ENCODE measurements at places on chromosomes 6 and 20.

GRCh38 chr6:130164251-130164650 lies 58.5 kb downstream of the SAMD3 start:
- DNase-seq, result no peak

GRCh38 chr6:70312165-70312745 lies 9.4 kb upstream of the COL9A1 start:
- DNase-seq, result no peak

GRCh38 chr6:3752531-3753227 lies 1.2 kb upstream of the PXDC1 start:
- no peak for DNase-seq

DNA sequence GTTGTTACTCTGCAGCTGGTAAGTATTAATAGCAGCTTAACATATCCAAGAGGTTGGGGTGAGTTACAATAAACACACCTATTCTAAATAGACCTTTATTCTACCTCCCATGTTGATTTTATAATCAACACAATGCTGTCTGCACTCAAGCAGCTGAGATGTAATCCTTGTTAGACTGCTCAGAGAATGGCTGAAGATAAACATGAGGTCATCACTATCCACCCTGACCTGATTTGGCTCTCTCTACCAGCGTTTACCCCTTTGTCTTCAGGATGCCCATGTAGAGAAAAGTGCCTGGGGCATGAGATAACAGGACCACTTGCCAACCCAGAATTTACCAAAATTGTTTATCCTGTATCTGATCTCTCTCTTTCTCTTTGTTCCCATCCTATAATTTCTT lies 220.7 kb upstream of the DEFB112 start:
- DNase-seq, result no peak

GRCh38 chr20:32158943-32159660 lies 48.4 kb downstream of the PLAGL2 start:
- no peak for DNase-seq

- no peak for DNase-seq
These were observed 271.5 kb upstream of the FOXQ1 start for GRCh38 chr6:1040393-1040792.

GRCh38 chr6:40588480-40588879 lies 1.3 kb upstream of the LRFN2 start:
- no peak for DNase-seq

DNA sequence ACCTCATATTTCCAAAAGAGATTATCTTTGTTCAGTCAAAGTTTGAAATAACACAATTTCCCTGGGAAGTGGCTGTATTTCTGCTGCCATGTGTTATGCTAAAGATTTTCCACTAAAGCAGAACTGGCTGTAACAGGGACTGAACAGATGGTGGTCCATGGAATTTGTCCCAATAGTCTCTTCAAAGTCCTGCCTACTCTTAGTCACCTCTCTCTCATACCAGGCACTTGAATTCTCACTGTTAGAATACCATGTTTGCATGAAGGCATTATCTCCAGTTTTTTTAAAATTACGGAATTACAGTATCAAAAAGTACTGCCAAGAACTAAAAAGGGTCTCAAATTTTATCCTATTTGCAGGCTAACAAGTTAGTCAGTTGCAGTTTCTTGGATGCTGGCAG lies 105.0 kb upstream of the HDDC2 start:
- DNase-seq, result no peak

GRCh38 chr6:89281779-89282246 lies 33.3 kb downstream of the GABRR2 start:
- no peak for DNase-seq

GRCh38 chr6:43929511-43929910 lies 159.5 kb downstream of the VEGFA start:
- DNase-seq, result no peak

- no peak for DNase-seq
These were observed 104.2 kb upstream of the PRND start for GRCh38 chr20:4617484-4617883.

DNA sequence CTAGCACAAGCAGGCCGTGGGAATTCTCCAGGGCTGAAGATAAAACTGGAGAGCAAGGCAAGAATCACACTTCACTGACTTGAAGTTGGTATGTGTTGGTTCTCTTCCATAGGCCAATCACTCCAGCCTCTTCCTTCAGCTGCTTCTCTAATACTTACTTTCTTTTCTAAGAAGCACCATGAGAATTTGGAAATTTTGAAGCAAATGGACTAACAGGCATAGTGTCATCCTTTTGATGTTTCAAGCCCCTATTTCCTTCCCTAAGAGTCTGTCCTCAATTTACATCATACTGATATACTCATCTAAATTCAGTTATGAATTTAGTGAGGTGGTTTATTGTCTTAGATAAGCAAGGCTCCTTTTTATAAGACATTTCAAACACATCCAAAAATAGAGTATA lies 24.0 kb downstream of the SLC26A8 start:
- DNase-seq, result no peak

- no peak for DNase-seq
These were observed 138.1 kb downstream of the TFAP2A start for GRCh38 chr6:10276660-10277287.

DNA sequence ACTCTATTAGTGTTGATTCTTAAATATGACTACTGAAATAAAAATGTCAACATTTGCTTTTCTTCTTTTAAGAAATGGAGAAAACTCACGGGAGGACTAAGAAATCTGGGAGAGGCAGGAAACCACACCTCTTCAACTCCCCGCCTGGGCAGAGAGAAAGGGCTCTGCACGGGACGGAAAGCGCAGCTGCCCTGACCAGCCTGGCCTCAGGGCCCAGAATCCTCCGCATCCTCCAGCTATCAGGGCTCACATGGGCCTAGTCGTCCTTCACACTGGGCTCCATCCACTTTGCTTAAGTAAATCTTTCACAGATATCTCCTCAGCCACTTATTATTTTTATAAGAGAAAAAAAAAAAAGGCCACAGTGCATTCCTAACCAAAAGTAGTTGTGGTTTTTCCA lies 215.1 kb downstream of the TBXT start:
- DNase-seq, result no peak

GRCh38 chr6:34074064-34074742 lies 71.7 kb downstream of the GRM4 start:
- no peak for DNase-seq

- no peak for DNase-seq
These were observed 60.1 kb upstream of the BMP2 start for GRCh38 chr20:6707321-6707831.

Data from stimulated activated CD4-positive, alpha-beta T cell treated with anti-CD3 and anti-CD28 coated beads, Interleukin-15, amount 100 ng/mL, for 1 hour (primary cell).